ENCODE measurements at places on chromosomes 11 and 22.

DNA sequence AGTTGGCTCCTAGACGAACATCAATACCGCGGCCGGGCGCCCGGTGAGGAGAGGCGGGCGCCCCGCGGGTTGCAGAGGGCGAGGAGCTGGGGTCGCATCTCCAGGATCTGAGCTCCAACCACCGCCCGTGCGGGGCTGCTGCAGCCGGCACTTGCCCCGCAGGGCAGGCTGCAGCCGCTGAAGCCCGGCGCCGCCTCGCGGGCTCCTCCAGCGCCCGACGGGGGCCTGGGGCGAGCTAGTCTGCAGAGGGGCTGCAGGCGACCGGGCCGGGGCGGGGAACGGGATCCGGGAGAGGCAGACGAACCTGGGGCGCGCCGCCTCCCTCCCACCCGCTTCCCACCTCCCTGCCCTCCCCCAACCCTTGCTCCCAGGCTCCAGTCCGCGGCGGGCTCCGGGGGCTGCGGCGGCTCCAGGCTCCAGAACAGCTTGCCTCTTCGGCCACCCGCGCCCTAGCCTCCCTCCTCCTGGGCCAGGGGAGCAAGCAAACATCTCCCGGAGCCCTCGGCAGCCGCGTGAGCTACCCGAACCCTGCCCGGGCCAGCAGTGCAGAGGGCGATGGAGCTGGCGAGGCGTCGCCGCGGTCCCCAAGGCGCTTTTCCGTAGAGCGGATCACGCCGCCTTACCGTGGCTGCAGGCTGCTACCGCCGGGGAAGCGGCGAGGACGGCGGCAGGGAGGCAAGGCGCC is 802 bp downstream of the TENM4 start:
- no peak for DNase-seq

GRCh38 chr11:34840736-34841386 is 75.3 kb downstream of the APIP start:
- no peak for DNase-seq

GRCh38 chr11:116984589-116984988 is 113.6 kb downstream of the SIK3 start:
- DNase-seq = peak; percentile 76

DNA sequence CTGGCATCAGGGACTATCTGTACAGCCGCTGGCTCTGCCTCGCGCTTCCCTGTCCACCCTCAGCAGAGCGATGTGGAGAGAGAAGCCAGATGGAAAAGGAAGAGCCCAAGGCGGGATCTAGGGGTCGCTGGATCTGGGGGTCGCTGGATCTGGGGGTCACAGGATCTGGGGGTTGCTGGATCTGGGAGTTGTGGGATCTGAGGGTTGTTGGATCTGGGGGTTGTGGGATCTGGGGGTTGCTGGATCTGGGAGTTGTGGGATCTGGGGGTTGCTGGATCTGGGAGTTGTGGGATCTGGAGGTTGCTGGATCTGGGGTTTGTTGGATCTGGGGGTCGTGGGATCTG is 2.0 kb upstream of the MS4A10 start:
- no peak for DNase-seq

DNA sequence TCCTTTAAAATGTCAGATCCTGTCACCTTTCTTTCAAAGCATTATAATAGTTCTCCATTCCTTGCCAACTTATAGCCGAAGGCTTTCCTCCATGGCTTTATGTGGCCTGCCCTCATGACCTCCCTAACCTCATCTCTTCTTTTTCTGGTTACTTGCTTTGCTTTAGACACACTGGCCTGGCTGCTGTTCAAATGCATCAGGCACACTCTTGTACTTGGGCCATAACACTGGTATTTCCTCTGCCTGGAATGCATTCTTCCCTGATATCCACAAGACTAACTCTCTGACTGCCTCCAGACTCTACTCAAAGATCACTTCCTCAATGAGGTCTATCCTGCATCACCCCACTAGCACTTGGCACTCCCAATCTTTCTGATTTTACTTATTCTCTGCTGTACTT is 710.3 kb downstream of the KCNA4 start:
- DNase-seq = no peak

GRCh38 chr11:2932850-2933251 is 3.6 kb upstream of the PHLDA2 start:
- no peak for DNase-seq

DNA sequence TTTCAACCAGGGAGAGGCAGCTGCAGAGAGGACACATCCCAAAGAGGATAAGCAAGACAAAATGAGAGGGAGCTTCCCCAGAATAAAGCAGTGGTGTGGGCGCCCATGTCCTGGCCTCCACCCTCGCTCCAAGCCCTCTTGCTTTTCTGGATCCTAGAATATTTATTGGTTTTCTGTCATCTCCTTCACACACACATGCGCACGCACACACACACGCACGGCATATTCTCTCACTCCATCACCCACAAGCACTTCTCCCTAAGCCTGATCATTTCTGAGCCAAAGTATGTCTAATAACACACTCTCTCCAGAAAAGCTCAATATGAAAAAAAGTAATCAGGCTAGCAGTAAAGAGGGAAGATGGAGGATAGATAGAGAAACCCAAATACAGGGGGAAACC is 7.6 kb downstream of the IGSF9B start:
- no peak for DNase-seq

DNA sequence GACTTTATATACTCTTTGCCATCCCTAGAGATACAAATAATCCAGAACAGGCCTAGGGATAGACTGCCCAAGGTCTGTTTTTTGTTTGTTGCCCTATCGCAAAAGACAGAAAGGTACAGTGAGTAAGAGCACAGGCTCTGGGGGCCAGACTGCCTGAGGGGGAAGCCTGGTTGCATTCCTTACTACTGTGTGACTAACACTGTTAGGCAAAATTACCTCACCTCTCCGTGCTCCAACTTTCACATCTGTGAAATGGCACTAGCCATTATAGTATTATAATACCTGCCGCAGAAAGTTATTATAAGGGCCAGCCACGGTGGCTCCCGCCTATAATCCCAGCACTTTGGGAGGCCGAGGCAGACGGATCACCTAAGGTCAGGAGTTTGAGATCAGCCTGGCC is 14.5 kb downstream of the SLC35F2 start:
- DNase-seq = no peak

GRCh38 chr22:31952094-31952401 is 7.7 kb downstream of the YWHAH start:
- DNase-seq = no peak

DNA sequence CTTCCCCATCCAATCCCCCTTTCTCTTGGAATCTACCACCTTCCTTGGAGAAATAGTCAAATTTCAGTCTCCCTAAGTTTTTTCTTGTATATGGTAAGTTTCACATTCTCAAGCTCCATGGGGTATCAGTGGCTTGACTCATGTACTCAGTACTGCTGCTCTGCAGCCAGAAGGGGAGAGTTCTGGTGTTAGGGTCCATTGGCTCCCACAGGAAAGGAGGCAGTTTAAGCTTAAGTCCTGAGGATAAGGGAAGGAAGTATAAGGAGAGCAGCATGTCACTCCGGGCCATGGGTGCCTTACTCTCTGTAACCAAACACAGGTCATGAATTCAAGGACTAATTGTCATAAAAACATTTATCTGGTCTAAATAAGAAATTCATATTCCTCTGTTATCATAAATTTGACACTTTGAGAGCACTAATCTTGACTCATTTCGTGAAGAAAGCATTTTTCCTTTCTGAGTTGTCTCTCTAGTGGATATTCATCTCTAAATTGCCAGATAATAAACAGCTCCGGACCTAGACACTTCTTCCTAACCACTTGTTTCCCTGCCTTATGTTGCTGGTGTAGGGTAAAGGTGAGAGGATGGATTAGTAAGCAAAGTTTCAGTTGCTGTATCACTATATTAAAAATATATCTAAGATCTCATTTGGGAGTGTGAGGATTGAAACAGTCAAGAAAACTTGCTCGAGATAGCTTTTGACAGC is 20.1 kb upstream of the SORL1 start:
- DNase-seq = no peak

DNA sequence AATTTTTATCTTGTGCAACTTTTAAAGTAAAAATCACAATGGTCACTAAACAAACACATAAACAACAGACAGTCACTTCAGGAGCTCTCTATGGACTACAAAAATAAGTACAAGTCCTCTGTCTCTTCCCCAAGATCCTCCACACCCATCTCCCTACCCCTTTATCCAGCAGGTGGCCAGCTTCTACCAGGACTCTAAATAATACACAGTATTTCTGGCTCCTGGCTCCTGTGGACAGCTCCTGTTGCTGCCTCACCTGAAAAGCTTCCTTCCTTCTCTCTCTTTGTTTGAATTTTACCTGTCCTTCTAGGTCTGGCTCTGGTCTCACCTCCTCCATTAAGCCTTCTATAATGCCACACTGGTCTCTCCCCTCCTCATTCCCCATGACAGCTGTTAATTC is 86.1 kb downstream of the CLPB start:
- no peak for DNase-seq

DNA sequence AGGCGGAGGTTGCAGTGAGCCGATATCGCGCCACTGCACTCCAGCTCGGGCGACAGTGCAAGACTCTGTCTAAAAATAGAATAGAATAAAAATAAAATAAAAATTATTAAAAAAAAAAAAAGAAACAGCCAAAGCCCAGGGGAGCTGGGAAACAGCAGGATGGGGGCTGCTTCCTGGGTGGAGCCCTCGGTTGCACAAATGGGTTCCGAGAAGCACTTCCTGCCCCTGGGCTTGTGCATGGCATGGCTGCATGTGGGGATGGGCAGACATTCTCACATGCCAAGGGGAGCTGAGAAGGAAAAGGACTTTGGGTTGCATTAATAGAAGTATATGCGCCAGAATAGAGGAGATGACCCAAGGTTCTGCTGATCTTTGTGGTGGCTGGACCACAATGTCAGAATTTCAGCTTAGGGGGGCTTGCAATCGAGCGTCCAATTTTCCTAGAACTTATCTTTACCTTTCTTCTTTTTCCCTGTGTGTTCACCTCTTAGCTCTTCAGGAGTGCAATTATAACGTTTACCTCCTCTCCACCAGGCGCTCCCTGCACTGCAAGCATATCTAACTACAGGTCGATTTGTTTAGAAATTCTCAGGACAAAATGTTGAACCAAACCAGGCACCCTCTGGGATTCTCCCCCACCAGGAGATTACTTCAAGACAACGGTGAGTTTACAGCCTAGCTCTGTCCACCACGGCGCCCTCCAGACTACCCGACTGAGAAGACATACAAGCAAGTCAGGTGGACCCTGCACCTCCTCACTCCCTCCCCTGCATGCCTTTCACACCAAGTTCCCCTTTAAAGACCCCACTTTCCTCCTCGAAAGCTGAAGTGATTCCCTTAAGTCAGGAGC is 53.2 kb downstream of the SHISAL1 start:
- DNase-seq = no peak

DNA sequence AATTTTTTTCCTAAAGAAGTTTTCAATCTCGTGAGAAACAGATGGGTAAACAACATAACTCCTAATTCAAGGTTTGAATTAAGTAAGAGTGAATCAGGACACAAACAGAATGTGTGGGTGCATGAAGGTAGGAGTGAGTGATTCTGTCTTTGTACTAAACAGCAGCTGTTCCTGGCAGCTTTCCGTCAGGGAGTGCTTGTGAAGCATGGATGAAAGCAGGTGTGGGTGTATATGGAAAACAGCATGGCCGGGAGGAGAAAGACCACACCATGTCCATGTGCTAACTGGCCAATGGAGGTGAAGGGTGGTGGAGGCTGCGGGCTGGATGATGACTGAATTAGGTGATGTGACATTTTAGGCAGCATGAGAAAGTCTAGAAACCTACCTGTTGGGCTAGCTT is 49.6 kb downstream of the BARX2 start:
- DNase-seq = no peak

DNA sequence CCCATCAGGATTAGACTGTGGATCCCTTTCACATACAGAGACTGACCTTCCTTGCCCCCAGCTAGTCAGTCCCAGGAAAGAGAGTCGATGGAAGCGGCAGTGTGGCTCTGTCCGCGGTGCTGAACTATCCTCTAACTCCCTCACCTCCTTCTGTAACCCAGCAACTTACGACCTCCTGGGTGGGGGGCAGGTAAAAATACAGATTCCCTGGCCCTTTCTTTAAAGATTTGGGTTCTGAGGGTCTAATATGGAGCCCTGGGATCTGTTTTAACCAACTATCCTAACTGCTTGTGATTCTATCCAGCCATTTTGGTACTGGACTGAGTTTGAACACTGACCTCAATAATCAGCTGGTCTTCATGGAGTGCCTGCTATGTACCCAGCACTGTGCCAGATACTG is 23.2 kb downstream of the MFNG start:
- DNase-seq = no peak

DNA sequence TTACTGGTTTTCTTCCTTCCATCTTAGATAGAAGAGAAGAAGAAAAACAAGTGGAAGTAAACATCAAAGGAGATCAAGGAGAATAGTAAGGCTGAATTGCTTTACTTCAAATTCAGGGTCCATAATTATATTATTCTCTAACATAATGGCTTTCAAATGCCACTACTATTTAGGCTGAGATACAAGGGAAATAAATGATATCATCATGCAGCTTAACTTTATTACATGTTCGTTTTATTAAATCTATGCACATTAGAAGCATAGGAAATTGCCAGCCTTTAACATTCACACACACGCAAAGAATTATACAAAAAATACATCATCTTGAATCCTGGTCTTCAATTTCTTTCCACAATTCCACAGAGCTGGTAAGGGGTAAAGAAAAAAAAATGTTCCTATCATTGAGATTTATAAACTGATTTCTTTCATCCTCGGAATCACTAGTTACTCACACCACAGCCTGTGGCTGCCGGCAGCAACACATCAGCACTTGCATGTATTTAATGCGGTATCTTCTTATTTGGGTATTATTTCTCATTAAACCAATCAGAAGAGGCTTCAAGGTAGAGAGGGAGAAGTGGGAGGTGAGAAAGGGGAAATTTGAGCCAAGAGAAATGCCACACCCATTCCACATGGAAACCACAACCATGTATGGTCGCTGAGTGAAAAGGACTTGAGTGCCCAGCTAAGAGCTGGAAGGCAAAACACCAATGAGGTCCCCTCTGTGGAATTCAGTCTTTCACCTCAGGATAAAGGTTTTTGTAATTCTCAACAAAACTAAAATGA is 26.3 kb downstream of the SYTL2 start:
- no peak for DNase-seq

DNA sequence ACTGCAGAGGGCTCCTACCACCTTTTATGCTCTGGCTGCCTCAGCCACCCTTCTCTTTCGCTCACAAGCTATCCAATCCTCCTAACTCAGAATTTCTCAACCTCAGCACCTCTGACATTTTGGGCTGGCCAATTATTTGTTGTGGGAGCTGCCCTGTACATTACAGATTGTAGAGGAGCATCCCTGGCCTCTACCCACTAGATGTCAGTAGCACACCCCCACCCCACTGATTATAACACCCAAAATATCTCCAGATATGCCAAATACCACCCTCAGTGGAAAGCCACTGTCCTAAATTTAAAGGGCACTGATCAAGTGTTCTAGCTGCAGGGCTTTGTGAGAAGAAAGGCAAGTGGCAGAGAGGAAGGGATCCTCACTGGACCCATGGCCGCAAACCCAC is 443.1 kb downstream of the SOX6 start:
- DNase-seq = no peak

GRCh38 chr11:43239791-43240190 is 72.0 kb upstream of the API5 start:
- no peak for DNase-seq
